Stimulated activated CD8-positive, alpha-beta memory T cell treated with anti-CD3 and anti-CD28 coated beads, Interleukin-12 subunit alpha, Interleukin-12 subunit beta, amount 100 ng/mL, for 4 hours (primary cell): ENCODE measurements at places on chromosomes 6 and 20.

DNA sequence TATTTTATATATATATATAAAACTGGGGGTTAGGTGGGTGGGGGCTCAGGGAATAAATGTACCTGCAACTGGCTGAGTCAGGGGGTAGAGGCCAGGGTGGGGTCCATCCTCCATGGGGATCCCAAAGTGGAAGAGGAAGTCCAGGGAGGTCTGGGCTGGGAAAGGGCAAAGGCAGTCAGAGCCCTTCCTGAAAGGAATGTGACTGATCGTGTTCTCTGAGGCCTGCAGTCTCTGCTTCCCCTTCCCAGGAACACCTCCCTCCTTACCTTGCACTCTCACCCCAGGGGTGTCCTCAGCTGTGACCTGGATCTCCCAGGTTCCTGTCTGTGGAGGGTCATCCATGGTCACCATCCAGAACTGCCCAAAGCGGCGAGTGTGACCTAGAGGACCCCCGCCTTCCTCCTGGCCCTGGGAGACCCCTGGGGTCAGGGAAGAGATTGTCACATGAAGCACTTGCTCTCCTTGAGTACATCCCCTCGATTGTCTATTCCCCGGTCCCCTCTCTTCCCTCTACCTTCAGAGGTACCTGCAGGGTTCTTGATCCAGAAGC lies 4.7 kb downstream of the SAPCD1 start:
- no peak for DNase-seq

GRCh38 chr20:52425253-52425652 lies 233.7 kb upstream of the ZFP64 start:
- no peak for DNase-seq

GRCh38 chr6:9481292-9482029 lies 933.4 kb downstream of the TFAP2A start:
- no peak for DNase-seq

DNA sequence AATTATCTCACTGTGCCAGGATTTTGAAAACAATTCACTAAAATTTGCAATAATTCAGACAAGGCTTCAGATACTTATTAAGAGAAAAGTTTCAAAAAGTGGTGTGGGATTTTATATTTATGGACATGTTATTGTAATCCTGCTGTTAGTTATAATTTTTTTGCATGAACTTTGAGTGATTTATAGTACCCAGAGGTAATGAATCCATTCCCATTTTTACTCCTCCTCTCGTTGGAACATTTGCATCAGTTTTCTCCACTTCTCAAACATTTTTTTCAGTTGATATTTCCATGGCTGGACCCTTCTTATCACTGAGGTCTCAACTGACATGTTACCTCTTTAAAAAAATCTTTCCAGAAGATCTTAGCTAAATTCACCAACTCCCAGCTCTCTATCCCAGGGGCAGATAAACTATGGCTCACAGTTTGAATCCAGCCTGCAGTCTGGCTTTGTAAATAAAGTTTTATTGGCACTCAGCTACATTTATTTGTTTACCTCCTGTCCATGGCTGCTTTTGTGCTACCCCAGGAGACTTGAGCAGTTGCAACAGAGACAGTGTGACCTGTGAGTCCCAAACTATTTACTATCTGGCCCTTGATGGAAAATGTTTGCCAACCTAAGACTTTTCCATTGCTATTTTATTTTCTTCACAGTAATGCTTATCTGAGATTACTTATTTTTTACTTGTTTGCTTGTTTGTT lies 83.4 kb downstream of the TSHZ2 start:
- DNase-seq, result no peak

DNA sequence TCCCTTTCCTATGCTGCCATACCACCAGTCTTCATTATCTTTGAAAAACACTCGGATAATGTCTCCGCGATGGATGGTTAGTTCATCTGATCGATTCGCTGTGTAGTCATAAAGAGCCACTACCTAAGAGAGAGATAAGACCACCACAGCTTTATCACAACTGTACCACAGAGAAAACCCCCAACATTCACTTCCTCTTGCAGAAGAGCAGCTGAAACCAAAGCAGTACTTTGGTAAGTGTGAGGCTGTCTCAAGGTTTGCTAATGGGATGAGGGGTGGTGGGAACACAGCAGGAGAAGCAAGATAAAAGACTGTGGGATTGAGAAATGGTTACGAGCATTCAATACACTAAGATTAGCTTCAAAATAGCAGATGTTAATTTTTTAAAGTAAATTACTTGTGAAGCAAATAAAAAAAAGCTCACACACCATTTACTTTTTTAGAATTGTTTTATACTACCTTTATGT lies 142.1 kb downstream of the MYB start:
- no peak for DNase-seq

DNA sequence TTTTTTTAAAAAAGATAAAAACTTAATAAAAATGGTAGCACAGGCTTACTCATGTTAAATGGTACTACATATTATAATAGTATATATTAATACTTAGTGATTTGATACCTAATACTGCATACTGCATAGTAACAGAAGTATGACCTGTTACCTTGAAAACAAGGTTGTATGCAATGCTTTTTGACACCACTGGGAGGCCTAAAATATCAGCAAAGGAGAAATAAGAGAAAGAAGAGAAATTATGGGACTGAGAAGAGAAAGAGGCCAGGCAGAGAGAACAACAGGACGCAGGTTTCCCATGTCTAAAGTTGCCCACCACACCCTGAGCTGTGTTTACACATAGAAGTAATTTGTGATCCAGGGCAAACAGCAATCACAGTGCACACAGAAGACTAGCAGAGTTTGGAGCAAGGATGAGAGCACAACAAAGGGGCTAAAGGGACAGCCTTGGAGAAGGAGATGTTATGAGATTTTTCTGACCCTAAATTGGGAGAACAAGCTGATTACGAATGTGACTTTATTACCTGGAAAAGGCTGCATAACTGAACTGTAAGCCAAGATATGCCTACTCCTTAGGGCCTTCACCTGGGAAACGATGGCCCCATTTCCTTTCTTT lies 73.2 kb downstream of the ROS1 start:
- no peak for DNase-seq

DNA sequence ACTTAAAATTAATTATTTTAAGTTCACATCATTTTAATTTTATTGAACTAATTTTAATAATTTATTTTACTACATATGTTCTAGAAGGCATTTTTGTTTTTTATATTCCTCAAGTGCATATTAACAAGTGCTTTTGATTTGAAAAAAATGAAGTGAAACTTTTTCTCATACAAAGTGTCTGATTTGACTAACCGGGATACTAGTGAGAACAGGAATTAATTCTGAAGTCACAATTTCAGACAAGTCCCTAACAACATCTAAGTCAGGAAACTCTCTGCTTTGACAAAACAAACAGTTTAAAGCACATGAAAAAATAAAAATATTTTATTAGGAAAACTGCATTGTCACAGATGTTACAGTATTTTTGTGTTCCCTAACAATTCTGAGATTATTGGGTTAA lies 1166.3 kb upstream of the CITED2 start:
- no peak for DNase-seq

GRCh38 chr6:166626177-166627032 lies 646 bp downstream of the RPS6KA2 start:
- DNase-seq, result peak; percentile 11
